ENCODE measurements at places on chromosomes 6 and 20.

DNA sequence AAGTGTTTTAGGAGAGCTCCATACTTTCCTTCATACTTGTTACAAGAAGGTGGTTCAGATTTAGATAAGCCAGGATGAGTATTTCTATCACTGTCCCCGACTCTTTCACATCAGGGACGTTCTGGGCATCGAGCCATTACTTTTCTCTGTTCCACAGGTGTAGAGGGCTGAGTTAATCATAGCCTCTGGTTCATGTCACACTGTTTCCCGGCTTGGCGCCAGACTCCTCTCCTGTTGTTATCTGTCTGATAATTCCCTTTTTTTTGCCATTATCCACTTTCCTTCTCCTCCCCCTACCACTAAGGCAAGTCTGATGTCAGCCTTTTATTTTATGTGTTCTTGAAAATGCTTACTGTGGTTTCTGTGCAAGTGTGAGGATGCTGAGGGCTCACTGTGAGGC, 593.4 kb downstream of the UTRN start:
- no peak for DNase-seq

DNA sequence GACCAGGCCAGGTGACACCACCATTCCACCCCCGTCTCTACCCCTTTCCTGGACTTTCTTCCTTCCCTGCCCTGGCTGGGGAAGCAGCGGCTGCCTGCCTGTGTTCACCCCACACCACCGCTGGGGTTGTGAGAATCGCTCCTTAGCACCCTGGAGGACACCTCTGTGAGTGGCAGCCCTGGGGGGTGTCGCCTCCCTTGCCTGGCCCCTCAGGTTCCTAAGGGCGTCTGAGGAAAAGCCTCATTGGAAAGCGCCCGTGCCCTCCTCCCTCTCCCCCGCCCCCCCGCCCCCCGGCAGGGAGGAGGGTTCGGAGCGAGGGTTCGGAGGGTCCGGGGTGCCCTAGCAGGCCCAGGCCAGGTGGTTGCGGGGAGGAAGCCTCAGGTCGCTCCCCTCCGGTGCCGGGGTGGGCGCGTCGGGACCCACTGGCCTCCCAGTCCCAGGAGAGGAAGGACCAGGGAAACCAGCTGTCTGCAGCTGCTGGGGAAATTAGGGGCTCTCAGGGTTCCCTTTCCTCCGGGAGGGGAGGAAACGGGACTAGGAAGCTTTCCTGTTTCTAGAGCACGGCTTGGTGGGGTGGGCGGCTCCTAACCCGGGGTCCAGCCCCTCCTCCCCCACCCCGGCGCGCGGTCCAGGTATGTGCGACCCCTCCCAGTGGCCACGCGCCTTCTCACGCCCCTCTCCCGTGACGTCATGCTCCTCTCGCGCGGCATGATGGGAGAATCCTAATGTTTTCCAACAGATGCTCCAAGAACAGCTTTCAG, at the start of gene PHACTR3:
TSS of gene PHACTR3 (plus strand) at position 760 of the 761 bp plus-strand sequence. CDS start 475 bp downstream, outside the sequence.
- DNase-seq = no peak

GRCh38 chr20:50568549-50568942, 58.4 kb downstream of the PTPN1 start:
- no peak for DNase-seq

- peak; percentile 47 for DNase-seq
Observed at GRCh38 chr6:30687659-30688431, 1.4 kb upstream of the PPP1R18 start.

DNA sequence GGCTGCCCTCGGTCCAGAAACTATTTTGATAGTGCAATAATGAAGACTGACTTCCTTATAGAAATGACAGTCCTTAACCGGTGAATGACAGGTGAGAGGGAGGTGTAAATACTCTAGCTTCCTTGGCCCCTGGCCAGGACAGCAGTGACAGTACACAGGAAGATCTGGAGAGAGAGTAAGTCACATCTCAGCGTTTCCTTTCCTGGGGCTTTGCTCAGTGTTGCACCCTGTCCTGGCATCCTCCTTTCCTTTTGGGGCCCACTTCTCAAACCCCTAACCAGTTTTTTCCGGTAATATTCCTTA, 336.9 kb downstream of the CD83 start:
- DNase-seq = no peak

All from IMR-90 (cell line).